ENCODE measurements at places on chromosomes 5 and 9.

DNA sequence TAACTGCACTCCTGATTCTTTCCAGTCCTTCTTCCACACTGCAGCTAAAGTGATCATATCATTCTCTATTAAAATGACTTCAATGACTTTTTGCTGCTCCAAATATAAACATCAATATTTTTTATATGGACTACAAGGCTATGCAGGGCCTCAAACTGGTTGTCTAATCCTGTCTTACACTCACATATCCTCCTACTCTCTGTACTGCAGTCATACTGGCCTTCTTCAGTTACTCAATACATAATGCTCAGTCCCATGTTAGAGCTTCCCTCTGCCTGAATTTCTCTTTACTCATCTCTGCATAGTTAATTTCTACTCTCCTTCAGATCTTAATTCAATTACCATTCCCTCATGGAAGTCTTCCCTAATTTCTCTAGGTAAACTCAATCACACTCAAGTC, 3.4 kb downstream of the MEIKIN start:
- no peak for DNase-seq

DNA sequence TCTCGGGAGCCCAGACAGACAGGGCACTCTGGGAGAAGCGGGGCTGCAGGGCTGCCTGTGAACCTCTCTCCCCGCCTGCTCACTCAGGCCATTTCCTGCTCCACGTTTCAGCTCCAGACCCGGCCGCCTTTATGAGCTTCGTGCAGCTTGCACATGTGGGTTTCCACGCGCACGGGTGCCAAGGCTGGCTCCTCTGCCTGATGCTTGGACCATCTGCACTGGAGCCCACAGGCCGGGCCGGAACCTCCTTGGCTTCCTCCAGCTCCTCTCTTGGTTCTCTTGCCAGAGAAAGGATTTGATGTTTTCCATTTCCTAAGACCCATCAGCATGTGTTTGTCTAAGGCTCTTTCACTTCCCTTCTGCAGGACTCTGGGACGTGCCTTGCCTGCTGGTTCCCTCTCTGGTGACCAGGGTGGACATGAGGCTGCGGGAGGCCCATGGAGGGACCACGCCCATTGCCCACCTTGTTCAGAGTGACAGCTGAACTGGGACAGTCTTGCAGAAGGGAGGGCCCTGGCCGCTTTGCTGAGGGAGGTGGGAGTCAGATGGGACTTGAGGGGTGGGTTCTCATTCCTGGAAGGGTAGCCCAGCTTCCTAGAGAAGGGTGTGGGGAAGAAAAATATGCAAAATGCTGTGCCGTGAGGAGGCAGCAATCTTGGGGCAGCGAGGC, 23.3 kb upstream of the COL5A1 start:
- no peak for DNase-seq

- DNase-seq = no peak
These were observed 124.0 kb upstream of the DAP start for GRCh38 chr5:10885026-10885425.

GRCh38 chr5:156920861-156921431, 42.1 kb downstream of the TIMD4 start:
- no peak for DNase-seq

DNA sequence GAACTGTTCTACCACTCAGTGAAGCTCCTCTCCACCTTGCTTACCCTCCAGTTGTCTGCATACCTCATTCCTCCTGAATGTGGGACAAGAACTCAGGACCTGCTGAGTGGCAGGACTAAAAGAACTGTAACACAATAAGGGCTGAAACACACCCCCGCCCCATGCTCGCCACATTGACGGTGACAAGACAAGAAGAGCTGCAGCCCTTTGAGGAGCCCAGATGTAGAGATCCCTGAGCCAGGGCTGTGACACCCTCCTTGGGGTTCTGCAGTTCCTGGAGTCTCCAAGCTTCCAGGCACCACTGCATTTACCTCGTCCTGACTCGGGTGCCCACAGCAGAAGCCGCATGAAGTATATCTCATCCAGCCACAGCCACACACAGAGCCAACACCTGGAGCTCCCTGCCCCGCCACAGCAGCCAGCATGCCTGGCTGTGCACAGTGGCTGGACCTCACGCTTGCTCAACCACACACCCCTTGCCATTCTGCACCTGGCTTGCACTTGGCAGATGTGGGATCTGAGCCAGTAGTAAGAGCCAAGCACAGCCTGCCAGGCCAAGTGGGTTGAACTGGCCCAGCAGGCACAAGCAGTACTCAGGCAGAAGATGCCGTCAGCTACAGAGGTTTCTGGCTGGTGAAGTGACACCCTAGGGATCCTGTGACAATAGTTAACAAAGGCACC, 166.1 kb downstream of the RNF180 start:
- DNase-seq = no peak

- DNase-seq = peak; percentile 53
These were observed 156.3 kb downstream of the GOLPH3 start for GRCh38 chr5:32017692-32018367.

DNA sequence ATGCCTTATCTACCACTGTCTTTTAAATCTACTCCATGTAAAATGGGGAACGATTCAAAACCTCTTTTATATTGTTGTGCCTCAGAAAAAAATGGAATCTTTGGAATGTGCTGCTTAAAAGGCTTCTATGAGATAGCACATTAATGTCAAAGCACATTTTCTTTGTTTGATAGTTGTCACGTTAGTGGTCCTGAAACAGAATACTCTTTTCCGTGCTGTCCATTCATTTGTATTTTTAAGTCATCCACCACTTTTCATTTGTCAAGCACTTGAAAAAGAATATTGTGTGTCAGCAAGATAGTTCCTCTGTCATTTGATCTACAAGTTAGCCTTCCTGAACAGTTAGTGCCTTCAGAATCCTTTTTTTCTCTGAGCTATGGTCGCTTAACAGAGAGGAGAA, 246.9 kb downstream of the MAST4 start:
- no peak for DNase-seq

- DNase-seq = no peak
These were observed 455.7 kb upstream of the NUDT12 start for GRCh38 chr5:104018299-104018698.

GRCh38 chr9:90508940-90509339, 133.7 kb downstream of the DIRAS2 start:
- no peak for DNase-seq

GRCh38 chr5:38189081-38189504, 69.3 kb upstream of the EGFLAM start:
- DNase-seq = no peak

Measured in hippocampal formation (tissue), 2 donors.